ENCODE measurements at places on chromosomes 4 and X. TPM values are rescaled to one million over a fixed set of nuclear protein-coding genes. Genes with fewer than 3 reads are reported as not detected.
A peak's percentile ranks its signal among the peaks of the same experiment; 100 is the strongest.

DNA sequence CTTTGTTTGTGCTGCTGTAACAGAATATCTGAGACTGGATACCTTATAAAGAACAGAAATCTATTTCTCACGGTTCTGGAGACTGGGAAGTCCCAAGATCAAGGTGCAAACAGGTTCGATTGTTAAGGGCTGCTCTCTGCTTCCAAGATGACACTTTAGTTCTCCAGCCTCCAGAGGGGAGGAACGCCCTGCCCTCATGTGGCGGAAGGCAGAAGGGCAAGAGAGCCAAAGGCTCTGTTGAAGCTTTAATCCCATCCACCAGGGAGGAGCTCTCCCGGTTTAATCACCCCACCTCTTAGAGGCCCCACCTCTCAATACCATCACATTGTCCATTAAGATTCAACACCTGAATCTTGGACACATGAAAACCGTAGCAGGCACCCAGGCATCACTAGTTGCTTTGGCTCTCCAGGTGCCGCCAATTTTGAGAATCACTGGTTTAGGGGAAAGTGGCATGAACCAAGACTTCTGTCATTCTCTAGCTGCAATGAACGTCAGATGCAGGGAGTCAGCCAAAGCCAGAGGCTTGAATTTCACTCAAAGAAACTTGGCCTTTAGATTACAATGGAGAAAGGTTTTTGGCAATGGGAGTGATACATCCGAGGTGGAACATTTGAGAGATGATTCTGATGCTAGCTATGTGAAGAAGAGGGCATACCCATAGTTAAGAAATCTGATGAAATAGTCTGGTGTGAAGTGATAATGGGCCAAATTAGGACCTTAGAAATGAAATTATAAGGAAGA, 15.7 kb downstream of the FHL1 start:
- H3K36me3 ChIP-seq = no peaks in the 10 kb centered on the region
- peak; percentile 54 for DNase-seq

ANKRD50 gene
- 21.0 TPM for total RNA-seq

FAM236B gene
- total RNA-seq = not detected

DNA sequence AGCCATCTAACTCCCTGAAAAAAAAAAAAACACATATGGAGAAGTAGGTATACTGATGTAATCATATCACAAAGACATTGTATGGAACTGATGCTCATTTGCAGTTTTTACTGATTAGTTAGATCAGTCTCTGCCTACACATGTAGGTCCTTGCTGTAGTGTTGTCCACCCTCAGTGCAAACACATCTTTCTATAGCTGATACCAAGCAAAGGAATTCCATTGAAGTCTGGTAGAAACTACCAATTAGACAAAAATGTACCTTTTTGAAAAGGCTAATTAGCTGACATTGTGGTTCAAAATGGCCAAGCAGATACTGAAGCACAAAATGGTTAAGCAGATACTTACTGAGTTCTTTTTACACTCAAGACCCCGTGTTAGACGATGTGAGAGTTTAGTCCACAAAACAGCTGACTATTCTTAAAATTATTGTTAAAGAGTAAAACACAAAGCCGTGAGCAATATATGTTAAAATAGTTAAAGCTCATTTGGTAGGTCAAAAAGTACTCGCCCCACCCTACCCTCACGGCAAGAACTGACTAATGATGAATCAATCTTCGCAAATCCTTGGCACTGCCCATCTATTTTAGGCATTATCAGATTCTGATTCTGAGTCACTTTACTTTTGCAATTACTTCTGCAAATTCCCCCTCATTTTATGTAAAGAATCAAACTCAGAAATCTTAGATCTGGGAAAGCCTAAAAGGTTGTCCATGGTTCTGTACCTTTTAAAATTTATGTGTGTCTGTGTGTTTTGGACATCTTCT, 40.4 kb downstream of the COL4A6 start:
- H3K4me1 ChIP-seq = no peaks in the 10 kb centered on the region
- no peak overlapping the region for H3K27ac ChIP-seq
- no peaks in the 10 kb centered on the region for H3K27me3 ChIP-seq

CT83 gene
- not detected for total RNA-seq

DNA sequence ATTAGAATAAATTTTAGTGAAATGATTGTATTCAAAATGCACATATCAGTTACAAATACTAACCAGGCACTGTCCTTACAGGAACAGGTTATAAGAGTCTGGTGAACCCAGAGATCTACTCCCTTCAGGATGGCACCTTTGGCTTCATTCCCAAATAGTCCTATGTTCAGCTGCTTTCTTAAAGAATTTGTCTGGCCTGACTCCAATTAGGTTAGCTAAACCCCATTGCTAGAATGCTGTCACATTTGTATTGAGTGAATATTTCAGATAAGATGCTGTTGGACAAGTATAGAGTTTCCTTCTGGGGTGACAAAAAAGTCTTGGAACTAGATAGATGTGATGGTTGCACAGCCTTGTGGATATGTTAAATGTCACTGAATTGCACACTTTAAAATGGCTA, 69.4 kb downstream of the EFHC2 start:
- DNase-seq = peak; percentile 3
- no peak overlapping the region for H3K27ac ChIP-seq
- no peaks in the 10 kb centered on the region for H3K27me3 ChIP-seq
- no peaks in the 10 kb centered on the region for H3K4me1 ChIP-seq
- no peak overlapping the region for H3K4me3 ChIP-seq

- H3K4me3 ChIP-seq = no peak overlapping the region
- H3K27me3 ChIP-seq = no peaks in the 10 kb centered on the region
- peaks cover 13% of the 10 kb centered on the region for H3K4me1 ChIP-seq
- no peak for DNase-seq
- H3K27ac ChIP-seq = no peak overlapping the region
- H3K36me3 ChIP-seq = peaks cover 8% of the 10 kb centered on the region
Observed at GRCh38 chr4:122836941-122837340, 10.3 kb downstream of the FGF2 start.

DNA sequence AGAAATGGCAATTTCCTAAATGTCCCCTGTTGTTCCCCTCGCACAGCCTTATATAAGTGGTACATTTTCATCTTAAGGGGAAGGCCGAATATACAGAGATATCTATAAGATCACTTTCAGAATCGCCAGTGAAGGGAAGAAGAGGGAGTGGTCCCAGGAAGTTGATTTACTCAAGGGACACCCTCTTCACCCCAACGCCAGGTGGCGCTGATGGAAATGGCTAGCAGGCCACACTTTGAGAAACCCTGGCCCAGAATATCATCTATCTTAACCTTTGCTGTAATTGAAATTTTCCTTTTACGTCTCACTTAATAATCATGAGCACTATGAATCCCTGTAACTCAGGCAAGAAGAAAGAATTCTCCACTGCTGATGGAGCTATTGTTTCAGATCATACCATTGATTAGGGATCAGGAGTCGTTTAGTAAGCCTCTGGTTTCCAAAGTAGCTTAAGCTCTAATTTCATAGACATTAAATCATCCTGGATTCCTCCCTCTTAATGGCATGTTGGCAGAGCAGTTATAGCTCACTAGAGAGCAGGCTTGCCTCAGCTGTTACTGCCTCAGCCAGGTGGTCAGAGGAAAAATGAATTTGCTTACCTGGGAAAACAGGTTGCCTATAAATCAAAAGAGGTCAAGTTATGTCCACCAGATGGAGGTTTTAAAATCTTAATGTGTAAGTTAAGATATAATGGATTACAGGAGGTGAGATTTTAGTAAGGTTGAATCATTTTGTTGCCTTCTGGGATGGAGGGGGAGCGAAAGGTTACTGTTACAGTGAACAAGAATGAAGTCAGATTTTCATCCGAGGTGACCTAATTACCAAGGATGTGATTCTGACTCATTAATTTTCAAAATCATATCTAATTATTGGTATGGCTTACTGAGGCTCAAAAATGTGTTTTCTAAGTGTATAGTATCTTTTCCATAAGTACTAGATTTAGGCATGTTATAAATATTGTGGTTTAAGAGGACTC, 941.2 kb upstream of the TENM3 start:
- no peaks in the 10 kb centered on the region for H3K27me3 ChIP-seq
- no peak overlapping the region for H3K4me3 ChIP-seq
- no peaks in the 10 kb centered on the region for H3K4me1 ChIP-seq
- no peak overlapping the region for H3K27ac ChIP-seq

GRCh38 chr4:88858752-88859151, 161.1 kb upstream of the NAP1L5 start:
- no peaks in the 10 kb centered on the region for H3K27me3 ChIP-seq
- H3K27ac ChIP-seq = no peak overlapping the region
- no peak overlapping the region for H3K4me3 ChIP-seq
- DNase-seq = no peak

DNA sequence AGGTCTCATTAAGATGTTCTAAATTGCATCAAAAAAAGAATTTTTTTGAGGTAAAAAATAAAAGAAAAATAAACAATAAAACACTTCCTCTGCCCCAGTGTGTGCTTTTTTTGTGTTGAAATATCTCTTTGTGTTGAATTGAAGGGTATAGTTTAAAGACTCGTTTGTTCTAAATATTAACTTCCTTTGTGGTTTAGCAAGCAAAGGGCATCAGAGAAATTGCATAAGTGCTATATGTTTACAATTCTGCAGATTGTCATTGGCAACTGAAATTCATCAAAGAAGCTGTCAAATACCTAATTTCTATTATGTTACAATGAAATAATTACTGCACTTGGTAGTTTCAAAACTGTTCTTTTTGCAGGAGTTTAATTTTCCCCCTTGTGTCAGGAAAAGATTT, 260.5 kb downstream of the DKK2 start:
- no peaks in the 10 kb centered on the region for H3K27me3 ChIP-seq
- no peak for DNase-seq
- no peak overlapping the region for H3K27ac ChIP-seq
- H3K4me1 ChIP-seq = no peaks in the 10 kb centered on the region

- peaks cover 39% of the 10 kb centered on the region for H3K4me1 ChIP-seq
- H3K27me3 ChIP-seq = no peaks in the 10 kb centered on the region
- H3K36me3 ChIP-seq = no peaks in the 10 kb centered on the region
- no peak for DNase-seq
- peak overlapping the region; percentile 99 for H3K27ac ChIP-seq
Observed at GRCh38 chr4:52836678-52837077, 25.4 kb upstream of the RASL11B start.

DNA sequence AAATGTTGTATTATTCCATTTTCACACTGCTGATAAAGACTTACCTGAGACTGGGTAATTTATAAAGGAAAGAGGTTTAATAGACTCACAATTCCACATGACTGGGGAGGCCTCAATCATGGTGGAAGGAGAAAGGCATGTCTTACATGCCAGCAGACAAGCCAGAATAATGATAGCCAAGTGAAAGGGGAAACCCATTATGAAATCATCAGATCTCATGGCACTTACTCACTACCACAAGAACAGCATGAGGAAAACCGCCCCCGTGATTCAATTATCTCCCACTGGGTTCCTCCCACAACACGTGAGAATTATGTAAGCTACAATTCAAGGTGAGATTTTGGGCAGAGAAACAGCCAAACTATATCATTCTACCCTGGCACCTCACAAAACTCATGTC, 2535.1 kb downstream of the ARAP2 start:
- H3K36me3 ChIP-seq = no peaks in the 10 kb centered on the region
- no peak for DNase-seq
- H3K4me1 ChIP-seq = no peaks in the 10 kb centered on the region
- no peak overlapping the region for H3K4me3 ChIP-seq
- H3K27me3 ChIP-seq = no peaks in the 10 kb centered on the region
- no peak overlapping the region for H3K27ac ChIP-seq

GRCh38 chr4:141759796-141760425, 123.5 kb downstream of the IL15 start:
- DNase-seq = no peak
- no peaks in the 10 kb centered on the region for H3K36me3 ChIP-seq
- no peaks in the 10 kb centered on the region for H3K4me1 ChIP-seq
- H3K4me3 ChIP-seq = no peak overlapping the region
- H3K27ac ChIP-seq = no peak overlapping the region

DNA sequence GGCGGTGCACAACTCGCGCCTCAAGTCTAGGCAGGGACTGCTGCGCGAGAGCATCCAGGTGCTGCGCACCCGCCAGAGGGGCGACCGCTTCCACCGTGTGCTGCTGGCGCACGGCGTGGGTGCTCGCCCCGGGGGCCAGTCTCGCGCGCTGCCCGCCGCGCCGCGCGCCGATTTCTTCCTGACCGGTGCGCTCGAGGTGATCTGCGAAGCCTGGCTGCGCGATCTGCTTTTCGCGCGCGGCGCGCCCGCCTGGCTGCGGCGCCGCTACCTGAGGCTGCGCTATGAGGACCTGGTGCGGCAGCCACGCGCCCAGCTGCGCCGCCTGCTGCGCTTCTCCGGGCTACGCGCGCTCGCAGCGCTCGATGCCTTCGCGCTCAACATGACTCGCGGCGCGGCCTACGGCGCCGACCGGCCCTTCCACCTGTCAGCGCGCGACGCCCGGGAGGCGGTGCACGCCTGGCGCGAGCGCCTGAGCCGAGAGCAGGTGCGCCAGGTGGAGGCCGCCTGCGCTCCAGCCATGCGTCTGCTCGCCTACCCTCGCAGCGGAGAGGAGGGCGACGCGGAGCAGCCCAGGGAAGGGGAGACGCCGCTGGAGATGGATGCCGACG, 1.3 kb downstream of the CHST7 start:
- H3K27ac ChIP-seq = no peak overlapping the region
- no peaks in the 10 kb centered on the region for H3K36me3 ChIP-seq
- no peak overlapping the region for H3K4me3 ChIP-seq
- no peaks in the 10 kb centered on the region for H3K27me3 ChIP-seq
- DNase-seq = no peak

DNA sequence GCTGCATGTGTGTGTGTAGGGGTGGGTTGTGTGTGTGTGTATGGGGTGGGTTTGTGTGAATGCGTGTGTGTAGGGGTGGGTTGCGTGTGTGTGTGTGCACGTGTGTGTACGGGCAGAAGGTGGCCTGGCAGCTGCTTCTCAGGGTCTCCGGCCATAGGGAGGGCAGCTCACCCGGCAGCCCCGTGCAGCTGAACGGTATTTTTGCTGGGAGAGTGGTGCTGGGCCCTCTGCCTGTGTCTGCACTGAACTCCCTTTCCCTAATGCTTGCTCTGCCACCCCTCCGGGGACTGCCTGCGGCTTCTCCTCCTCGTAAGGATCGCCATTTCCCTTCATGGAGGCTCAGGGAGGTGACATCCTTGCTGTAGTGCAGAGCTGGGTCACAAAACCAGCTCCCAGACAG, 30.2 kb downstream of the WFS1 start:
- H3K4me1 ChIP-seq = no peaks in the 10 kb centered on the region
- no peak overlapping the region for H3K27ac ChIP-seq
- no peak for DNase-seq
- H3K27me3 ChIP-seq = no peaks in the 10 kb centered on the region

DNA sequence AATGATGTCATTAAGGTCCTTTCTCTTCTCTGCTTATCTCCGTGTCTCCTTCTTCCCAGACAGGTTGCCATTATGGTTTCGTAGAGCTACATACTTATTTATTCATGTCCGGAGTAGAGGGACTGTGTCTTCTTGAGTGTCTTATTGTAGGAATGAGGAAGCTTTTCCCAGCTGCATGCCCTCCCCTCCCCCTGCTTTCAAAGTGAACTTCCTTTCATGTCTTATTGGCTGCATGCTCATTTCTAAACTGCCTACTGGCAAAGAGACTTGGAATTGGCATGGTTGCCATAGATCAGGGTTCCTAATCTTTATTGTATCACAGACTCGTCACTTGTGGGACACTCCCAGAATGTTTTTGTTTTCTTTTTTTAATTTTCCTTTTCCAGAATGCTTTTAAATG, 15.4 kb downstream of the VAMP7 start:
- H3K4me3 ChIP-seq = no peak overlapping the region
- no peak overlapping the region for H3K27ac ChIP-seq
- DNase-seq = no peak
- H3K36me3 ChIP-seq = peaks cover 2% of the 10 kb centered on the region

Measured in SJCRH30 (cell line).